HFFc6 (cell line): ENCODE measurements at places on chromosomes 4 and X.

GRCh38 chr4:108486046-108486445, 134.3 kb upstream of the RPL34 start:
- no peak for DNase-seq

GRCh38 chr4:188612659-188613058, 473.4 kb downstream of the TRIML1 start:
- no peak for DNase-seq

DNA sequence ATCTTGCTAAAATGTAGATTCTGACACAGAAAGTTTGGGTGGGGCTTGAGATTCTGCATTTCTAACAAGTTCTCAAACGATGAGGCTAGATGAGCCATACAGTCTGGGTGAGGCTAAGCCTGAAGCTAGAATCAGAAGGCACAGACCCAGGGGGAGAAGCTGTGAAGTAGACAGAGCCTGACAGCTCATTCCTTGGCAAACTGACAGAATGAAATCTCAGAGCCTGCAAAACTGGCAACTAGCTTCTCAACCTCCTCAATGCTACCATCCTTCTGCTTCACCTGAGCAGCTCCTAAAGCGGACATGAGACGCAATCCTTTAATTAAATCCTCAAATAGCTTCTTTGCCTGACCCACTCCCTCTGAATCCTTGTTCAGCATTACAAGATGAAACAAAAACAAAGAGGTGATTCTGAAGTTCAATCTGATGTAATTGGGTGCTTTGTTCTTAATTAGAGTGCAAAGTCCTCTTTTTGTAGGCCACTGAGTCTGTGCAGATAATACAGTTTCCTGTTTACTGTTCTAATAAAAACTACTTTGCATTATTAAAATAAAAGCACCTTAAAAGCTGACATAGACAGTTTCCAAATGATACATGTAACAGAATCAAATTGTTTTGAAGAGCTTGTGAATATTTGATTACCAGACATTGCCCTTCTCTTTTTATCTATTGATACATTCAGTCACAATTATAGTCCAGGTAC, 71.0 kb upstream of the BMP2K start:
- DNase-seq = peak; percentile 55

DNA sequence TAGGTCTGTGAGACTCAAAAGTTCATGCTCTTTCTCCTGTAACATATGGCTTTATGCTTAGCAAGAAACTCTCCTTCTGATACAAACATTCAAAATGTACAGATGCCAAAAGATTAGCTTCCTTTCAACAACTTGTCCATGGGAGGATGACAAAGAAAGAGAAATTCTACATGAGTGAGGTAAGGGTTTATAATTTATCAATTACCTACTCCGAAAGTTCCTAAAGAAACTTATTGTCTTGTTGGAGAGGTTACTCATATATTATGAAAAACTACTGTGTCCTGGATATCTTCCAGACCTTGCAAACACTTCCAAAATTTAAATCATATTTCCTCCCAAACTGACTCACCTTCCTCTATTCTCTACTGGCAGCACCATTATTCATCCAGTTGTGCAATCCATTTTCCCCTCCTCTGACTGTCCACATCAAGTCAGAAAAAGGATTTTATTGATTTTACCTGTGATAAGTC, 65.1 kb downstream of the ENPEP start:
- peak; percentile 74 for DNase-seq

DNA sequence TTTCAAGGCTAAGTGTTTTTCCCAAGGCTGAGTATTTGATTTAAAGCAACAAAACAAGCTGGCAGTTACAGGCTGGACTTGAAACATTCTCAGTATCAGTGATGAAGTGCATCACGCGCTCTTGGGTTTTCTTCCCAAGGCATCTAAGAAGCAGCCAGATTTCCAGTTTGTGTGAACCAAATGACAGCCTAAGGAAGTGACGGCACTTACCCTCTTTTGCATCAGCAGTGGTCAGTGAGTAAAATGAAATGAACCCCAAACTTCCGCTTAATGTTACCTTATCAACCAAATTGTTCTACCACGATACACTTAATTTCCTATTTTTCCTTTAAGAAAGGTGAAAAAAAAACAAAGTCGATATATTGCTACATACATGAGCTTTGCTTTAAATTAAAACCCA, 15.8 kb upstream of the GYPE start:
- DNase-seq = no peak

- no peak for DNase-seq
These were observed 176.9 kb downstream of the ZIC3 start for GRCh38 chrX:137742846-137743245.

GRCh38 chrX:36445566-36445965, 526.0 kb downstream of the CFAP47 start:
- no peak for DNase-seq

- no peak for DNase-seq
These were observed 936 bp downstream of the TMEM144 start for GRCh38 chr4:158211222-158211621.

- no peak for DNase-seq
These were observed 4.5 kb downstream of the ANXA5 start for GRCh38 chr4:121692261-121692660.

DNA sequence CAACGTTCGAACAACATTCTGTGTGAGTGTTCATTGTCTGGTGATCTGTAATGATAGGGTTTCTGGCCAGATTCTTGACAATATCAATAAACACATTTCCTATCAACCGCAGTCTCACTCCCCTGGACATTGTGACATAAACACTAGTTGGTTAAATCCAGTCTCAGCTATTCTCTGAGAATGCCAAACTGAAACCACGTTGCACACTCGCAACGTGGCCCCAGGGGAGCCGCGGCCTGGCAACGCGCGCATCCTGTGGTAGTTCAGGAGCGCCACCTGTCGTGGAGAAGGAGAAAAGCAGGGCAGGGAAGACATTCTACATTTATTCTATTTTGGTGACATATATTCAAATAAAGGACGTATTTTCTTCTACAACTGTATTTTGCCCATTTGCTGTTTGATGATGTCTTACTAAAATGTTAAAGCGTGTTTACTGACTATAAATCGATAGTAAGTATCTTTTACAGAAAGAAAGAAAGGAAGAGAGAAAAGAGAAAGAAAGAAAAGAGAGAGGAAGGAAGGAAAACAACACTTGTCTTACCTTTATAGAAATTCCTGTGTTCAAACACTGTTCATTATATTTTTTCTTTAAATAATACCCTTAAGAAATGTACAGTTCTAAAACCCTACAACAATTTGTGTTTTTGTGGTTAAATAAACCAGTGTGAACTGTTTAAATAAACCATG, 738.3 kb upstream of the FRG1 start:
- DNase-seq = peak; percentile 44

- DNase-seq = no peak
These were observed 20.9 kb downstream of the SPIN3 start for GRCh38 chrX:56974408-56974807.

DNA sequence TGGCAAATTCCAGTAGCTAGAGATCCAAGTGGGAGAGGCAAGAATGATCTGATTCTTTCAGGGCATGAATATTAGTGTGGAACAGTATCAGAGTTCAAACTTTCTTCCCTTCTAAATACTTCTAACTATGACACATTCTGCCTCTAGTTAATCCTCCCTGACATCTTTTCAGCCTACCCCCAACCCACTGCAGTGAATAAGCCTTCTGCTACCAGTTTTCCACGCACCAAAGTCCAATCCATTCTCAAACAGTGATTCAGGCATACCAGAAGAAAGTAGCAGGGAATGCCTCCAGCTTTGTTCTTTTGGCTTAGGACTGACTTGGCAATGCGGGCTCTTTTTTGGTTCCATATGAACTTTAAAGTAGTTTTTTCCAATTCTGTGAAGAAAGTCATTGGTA, 155.4 kb upstream of the FTHL17 start:
- peak; percentile 66 for DNase-seq

GRCh38 chr4:62522273-62522672, 1322.1 kb downstream of the ADGRL3 start:
- no peak for DNase-seq

GRCh38 chrX:79366556-79366872, 620 bp downstream of the ITM2A start:
- DNase-seq = no peak

GRCh38 chr4:79695848-79696247, 287.8 kb upstream of the GK2 start:
- no peak for DNase-seq

DNA sequence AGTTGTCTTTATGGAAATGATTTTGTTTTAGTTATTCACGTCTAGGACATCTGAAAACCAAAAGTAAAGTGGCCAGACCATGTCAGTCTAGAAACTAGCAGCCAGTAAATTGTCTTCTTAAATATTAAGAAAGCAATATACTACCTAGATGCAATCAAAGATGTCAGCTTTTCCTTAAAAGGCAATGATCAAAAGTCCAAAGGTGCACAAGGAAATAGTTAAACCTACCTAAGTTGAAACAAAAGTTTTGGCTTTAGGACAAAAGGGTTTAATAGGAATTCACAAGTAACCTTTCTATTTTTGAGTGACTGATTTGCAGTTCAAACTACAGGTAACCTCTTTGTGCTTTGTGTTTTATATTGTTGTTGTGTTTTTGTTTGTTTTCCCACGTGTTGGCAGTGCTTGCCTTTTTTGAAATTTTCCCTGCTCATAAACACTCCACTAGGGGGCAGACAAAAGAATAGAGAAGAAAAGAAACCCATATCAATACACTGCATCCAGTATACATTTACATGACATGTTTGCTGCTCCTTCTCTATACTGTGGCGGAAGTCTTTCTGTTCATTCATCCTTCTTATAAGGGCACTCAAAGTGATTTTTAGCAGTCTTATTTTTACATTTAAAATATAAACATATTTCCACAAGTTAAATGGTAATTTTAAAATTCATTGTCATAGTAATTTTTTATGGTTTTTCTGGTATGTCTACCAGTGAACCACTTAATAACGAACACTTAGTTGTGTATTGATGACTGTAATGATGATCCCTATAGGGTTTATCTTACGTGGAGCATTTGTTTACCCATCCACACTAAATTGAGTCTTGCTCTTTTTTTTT, 62.7 kb downstream of the GAB1 start:
- peak; percentile 49 for DNase-seq

DNA sequence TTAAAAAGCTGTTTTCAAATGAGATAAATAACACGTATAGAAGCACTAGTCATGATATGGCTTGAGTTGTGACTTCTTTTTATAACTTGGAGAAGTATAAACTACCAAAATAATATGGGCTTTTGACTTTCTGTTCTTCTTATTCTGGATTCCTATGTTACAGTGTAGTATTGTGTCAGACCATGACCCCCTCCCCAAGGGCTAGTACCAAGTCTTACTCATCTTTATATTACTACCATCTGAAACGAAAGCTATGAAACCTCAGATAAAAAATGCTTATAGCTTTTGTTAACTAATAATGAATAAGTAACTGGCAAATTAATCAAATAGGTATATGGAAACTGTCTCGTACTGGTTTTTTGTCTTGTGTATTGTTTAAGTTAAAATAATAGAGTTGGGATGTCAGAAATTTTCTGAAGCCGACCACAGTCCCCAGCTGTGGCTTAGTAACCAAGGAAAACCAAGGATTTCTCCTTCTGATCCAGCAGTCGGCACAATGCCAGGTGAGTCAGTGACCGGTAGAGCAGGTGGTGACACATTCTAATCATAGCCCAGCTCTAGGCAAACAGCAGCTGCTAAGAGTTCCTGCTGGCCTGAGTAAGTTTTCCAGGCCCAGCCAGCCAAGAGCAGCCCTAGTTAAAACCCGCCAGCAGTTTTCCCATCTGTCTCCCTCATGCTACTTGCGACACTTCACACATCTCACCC, 163.3 kb upstream of the PRDX4 start:
- peak; percentile 60 for DNase-seq

DNA sequence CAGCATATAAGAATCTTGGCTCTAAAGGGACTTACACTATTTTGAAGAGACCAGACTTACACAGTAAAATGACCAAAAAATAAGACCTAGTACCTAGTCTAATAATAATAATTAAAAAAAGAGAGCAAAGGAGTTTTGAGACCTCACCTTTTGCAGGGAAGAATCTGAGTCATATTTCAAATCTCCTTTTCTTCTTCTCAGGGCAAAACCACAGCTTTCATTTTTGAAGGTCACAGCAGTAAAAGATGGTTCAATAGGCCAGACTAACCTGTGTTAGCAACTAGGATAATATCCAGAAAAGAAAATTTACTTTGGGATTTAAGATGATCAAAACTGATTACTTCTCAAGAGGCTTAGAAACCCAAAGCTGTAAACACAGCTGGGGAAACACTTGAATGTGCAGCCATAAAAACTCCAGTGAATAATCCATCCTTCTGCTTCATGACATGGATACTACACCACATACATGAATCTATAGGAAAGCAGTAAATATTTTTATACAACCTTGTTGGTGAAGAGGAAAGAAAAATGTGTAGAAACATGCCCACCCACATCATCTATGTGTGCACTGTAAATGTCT, 25.9 kb upstream of the LNX1 start:
- DNase-seq = no peak

DNA sequence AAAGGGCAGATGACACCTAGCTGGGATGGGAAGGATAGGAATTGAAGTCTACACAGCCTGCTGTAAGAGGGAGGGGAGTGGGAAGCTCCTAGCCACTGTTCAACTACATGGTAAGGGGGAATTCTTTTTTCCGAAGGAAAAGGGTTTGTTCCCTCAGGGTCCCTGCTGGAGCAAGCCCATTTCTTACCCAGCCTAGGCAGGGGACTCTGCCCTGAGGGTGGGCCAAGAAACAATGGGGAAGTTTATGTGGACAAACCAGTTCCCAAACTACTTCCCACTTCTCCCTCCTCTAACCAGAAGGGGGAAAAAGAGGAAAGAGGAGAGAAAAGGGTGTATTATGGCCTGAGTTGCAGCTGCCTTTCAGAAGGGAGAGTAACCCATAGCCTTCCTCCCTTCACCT, 13.5 kb upstream of the VSIG4 start:
- DNase-seq = no peak

GRCh38 chr4:96356591-96357370, 516.9 kb downstream of the PDHA2 start:
- DNase-seq = no peak

- no peak for DNase-seq
These were observed 694.5 kb upstream of the SLIT2 start for GRCh38 chr4:19557161-19557560.
